Activated CD4-positive, alpha-beta T cell treated with anti-CD3 and anti-CD28 coated beads, Interleukin-2, amount 10 ng/mL, durations not matched to agents 7 days and 5 days (primary cell): ENCODE measurements at places on chromosomes 3 and 15. TPM values are rescaled to one million over a fixed set of nuclear protein-coding genes. Genes with fewer than 3 reads are reported as not detected.

Gene IGF1R
- 24.8 TPM for total RNA-seq

Gene ABI3BP
- not detected for total RNA-seq

Gene PYGO1
- 0.06 TPM for total RNA-seq

Gene SLC28A1
- not detected for total RNA-seq

DNA sequence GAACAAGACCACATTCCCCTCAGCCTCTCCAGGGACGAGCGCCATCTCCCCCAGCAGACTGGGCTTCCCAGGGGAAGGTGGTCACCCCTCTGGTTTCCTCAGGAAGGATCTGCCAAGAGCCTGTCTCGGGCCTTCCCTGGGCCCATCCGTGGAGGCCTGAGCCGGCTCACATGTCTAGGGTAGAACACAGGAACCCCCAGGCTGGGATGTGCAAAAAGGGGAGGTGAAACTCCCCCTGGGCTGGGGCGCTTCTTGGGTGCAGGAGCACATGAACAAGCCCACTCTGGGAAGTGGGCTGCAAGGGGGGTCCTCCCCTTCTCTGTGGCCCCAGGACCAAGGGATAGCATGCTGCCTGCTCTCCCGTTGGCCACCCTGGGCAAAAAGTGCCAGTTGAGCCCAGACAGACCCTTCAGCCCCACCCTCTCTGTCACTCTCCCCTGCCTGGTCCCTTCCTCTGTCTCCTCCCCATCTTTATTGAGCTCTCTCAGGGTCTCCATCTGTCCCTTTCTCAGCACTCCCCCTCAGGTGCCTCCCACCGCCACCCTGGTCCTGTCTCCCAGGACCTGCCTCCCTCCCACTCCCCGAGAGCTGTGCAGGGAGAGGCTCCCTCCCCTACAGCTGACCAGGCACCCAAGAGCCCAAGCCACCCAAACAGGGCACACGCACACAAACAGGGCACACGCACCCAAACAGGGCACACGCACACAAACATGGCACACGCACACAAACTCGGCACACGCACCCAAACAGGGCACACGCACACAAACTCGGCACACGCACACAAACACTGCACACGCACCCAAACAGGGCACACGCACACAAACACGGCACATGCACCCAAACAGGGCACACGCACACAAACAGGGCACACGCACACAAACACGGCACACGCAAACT, 864 bp downstream of the SEMA3G start:
- peaks cover 11% of the 10 kb centered on the region for H3K4me1 ChIP-seq
- H3K36me3 ChIP-seq, result no peaks in the 10 kb centered on the region
- H3K4me3 ChIP-seq, result no peak overlapping the region

- no peak overlapping the region for H3K4me3 ChIP-seq
- H3K27ac ChIP-seq, result no peak overlapping the region
- H3K36me3 ChIP-seq, result no peaks in the 10 kb centered on the region
- no peak for DNase-seq
- no peaks in the 10 kb centered on the region for H3K4me1 ChIP-seq
Observed at GRCh38 chr3:112233083-112233482, 60.9 kb downstream of the SLC9C1 start.

DNA sequence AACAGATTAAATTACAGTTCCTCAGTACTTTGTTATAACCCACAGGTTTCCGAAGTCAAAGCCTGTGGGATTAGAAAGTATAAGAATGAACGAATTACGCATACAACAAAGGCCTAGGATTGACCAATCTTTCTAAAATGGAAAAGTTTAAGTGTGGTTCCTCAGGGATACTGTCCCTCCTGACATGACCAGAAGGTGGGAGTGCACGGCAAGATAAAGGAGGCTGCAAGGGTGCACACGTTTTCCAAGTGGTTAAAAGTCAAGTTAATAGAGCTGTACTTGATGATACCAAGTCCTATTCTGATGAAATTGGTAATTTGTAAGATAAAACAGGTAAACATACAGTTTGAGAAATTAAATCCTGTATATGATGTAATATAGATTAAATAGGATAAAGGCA, 96.2 kb downstream of the ALDH1A2 start:
- H3K4me3 ChIP-seq, result no peak overlapping the region
- H3K27me3 ChIP-seq, result peaks cover 2% of the 10 kb centered on the region
- no peak for DNase-seq
- H3K36me3 ChIP-seq, result no peaks in the 10 kb centered on the region
- no peak overlapping the region for H3K27ac ChIP-seq
- H3K4me1 ChIP-seq, result no peaks in the 10 kb centered on the region

GRCh38 chr3:51622413-51622812, 48.6 kb upstream of the TEX264 start:
- peaks cover under 1% of the 10 kb centered on the region for H3K36me3 ChIP-seq
- H3K4me3 ChIP-seq, result no peak overlapping the region
- H3K27me3 ChIP-seq, result no peaks in the 10 kb centered on the region
- no peak overlapping the region for H3K27ac ChIP-seq
- H3K4me1 ChIP-seq, result no peaks in the 10 kb centered on the region

DNA sequence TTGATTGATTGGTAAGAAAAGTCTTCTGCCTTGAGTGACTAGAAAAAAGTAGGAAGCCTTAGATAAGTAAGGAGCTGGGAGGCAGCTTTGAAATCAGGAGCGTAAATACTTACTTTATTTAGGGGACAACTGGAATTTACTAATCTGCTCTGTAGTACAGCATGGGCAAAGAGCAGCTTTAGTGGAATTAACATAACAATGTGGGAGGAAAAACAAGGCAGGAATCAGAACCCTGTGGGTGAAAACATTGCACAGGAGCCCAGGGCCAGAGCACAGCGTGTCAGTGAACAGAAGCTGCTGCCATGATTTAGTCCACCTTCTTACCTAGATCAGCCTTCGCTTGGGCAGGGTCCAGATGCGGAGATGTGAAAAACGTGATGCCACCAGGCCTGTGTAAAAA, 14.6 kb downstream of the FMN1 start:
- H3K4me3 ChIP-seq, result no peak overlapping the region
- no peaks in the 10 kb centered on the region for H3K4me1 ChIP-seq
- no peak for DNase-seq
- no peaks in the 10 kb centered on the region for H3K27me3 ChIP-seq
